ENCODE measurements at places on chromosomes 7 and 10.

DNA sequence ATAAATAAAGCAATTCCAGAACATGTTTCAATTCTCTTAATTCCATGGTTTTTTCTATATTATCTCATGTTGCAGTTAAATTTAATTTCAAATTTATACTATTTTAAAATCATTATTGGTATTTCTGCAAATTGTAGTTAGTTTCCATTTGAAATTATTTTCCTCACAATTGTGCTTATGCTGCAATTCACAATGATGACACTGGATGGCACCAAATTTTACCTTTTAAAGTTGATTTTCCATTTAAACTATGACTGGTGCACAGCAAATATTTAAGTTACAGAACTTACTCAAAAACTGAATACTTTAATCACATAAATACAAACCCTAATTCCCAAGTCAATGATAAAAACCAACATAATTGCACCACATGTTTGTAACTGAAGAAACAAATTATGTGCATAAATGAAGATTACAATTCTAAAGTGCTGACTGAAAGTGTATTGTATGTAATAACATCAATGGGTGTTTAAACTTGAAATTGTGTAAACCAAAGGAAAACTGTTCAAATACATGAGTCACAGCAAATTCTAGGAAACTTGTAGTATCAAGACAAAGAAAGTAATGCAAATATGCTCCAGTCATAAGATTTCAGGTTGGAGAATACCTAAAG is 75.3 kb upstream of the AASS start:
- peak; percentile 11 for DNase-seq

- DNase-seq, result peak; percentile 18
Measured at GRCh38 chr10:122029499-122030199, 40.7 kb downstream of the TACC2 start.

DNA sequence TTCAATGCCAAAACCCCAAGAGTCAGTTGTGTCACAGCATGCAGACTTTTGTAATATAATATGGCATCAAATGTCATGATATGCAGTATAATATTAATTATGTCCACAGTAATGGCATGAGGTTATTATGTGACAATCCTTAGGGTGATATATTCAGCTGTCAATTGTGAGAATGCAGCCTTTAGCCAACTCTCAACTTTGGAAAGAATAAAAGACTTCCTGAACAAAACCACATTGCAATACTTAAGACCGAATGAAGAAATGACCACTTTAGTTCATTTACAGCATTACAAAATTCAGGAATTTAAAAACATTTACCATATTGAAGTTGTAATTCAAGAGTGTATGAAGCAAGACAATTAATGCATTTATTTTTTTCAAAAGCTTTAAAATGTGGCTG is 45.4 kb downstream of the CPVL start:
- DNase-seq, result no peak

DNA sequence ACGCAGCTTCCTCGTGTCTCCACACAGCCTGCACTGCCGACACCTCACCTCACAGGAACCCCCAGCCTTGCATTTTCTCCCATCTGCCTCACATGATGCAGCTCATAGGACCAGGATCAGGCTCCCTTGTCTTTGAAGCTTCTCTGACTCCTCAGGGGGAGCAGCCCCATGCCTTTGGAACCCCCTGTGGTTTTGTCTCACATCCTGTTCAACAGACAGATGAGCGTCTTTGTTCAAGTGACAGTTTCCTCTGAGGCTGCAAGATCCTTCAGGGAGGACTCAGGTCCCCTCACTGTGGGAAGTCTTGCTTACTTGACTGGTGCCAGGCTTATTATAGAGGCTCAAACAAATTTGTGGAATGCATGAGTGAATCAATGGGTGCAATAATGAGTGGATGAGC is 667.1 kb downstream of the INHBA start:
- no peak for DNase-seq

- peak; percentile 98 for DNase-seq
Measured at GRCh38 chr7:33979807-33980355, 74.5 kb downstream of the BMPER start.

DNA sequence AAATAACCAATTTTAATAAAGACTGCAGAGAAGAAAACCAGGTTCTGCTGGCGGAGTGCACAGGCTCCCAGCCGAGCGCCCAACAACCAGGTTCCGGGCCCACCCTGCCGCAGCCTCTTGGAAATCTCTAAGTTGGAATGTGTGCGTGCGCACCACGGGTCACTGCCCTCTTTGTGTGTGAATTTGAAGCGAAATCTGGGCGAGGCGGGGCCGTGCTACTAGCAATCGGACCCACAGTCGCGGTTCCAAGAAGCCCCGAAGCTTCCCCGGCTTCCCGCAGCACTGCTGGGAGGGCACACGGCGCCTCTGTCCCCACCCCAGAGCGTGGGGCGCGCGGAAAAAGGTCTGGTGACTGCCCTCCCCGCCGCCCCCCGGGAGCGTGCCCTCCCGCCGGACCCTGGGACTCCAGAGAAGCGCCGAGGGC is 666 bp upstream of the MAP3K8 start:
- DNase-seq, result peak; percentile 75

- DNase-seq, result peak; percentile 78
Measured at GRCh38 chr7:30845426-30846135, 66.1 kb upstream of the AQP1 start.

DNA sequence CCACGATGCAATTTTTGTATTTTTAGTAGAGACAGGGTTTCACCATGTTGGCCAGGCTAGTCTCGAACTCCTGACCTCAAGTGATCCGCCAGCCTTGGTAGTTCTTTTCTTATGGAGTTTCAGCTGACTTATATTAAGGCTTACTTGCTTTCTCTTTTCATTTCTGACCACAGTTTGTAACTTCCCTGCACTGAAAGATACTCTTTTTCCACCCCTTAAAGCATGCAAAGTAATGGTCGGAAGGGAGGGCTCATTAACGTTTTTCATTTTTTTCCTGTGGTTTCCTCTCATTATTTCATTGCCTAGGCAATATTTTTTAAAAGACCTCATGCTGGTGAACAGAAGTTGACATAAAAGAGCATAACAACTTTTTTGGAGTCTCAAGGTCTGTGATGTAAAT is 27.0 kb downstream of the ADRB1 start:
- DNase-seq, result no peak

GRCh38 chr7:111282626-111283025 is 191.7 kb downstream of the LRRN3 start:
- no peak for DNase-seq

- peak; percentile 59 for DNase-seq
Measured at GRCh38 chr7:138919216-138919615, 62.0 kb downstream of the KIAA1549 start.

DNA sequence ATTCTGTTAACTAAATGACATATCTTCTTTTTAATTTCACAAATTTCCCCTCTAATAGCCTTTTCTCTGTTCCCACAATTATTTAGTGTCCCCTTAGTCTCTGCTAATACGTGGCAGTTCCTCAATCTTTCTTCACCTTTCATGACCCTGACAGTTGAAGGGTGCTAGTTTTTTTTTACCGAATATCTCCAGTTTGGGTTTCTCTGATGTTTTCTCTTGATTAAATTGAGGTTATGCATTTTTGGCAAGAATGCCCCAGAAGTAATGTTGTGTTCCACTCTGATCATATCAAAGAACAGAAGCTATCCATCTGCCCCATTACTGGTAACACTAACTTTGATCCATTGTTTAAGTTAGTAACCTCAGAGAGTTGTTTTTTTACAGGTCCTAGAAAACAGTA is 133.6 kb upstream of the ASAH2 start:
- no peak for DNase-seq

- no peak for DNase-seq
Measured at GRCh38 chr7:64555046-64555445, 7.8 kb downstream of the ZNF680 start.

DNA sequence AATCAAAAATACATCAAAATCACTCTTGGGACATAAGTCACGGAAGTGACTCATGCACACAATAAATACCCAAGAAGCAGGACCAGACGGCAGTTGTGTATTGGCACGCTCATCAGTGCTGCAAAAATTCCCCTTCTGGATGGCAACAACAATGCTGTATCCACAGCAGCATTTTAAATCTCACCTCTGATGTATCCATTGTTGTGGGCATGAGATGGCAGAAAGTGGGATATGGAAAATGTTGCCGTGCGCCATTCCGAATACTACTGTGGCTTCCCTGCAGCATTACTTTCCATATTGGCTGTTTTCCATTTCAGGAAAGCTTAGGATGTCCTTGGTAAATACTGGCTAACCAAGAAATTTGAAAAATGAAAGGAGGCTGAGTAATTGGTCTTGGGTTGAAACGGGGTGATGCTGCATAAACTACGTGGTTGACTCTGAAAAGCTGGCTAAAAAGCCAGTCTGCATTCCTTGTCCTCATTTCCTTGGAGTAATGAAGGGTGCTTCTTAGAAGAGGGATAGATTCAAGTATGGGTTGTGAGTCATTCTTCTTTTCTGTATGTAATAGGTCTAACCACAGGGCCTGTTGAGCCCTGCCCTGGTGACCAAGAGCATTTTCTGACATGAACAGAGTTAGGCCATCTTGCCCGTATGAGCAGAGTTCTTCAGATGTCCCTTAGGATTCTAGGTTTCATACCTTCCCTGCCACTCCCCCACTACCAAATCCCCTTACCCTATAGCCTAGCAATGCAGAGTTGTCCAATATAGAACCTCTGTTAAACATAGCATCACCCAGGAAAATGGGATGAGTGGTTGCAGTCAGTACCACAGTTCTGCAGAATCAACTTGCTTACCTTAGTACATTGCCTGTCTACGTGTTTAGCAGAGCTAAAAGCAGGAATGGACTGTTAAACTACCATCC is 36.3 kb upstream of the TOMM7 start:
- peak; percentile 98 for DNase-seq

DNA sequence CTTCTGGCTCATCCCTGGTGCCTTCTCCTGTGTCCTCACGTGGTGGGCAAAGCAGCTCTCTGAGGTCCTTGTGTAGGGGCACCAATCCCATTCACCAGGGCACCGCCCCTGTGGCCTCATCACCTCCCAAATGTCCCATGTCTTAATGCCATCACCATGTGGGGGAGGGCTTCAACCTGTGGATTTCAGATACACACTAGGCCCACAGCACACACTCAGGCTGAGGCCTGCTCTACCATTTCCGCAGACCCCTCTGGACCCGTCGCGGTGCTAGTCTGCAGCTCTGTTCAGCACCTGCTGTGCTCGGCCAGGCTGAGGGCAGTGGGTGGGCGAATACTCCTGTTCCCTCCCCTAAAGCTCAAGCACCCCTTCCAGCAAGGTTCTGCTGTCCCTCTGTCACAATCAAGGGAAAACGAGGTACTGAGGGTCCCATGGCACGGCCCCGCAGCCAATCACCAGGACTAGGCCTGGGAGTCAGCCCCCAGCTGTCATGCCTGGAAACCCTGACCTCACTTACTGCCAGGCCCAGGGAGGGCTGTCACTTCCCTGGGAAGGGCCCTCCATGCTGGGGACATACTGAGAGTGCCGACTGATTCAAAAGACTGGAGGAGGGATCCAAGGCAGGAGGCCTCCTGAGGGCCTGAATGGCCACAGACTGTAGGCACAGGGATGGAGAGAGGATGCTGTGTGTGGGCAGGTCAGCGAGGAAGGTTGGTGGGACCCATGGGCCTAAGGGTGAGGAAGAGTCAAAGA is 123.8 kb upstream of the RET start:
- DNase-seq, result no peak

GRCh38 chr10:48227213-48227612 is 47.3 kb downstream of the FRMPD2 start:
- no peak for DNase-seq

DNA sequence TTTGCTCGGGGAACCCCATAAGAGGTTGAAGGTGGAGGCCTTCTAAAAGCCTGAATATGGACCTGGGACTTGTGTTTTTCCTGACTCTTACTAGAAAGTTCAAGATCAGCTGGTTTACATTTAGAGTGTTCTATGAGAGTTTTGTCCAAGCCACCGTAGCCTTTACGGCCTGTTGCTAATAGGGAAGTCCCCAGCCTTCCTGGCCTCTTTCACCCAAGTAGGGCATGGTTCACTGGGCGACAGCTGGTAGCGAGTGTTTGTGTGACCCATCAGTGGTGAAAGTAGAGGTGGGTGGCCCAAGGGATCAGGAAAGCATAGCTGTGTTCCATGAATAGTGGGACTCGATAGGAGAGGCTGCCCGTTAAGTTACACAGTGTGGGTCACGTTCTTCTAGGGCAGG is 60.1 kb downstream of the RABGEF1 start:
- DNase-seq, result no peak

- DNase-seq, result no peak
Measured at GRCh38 chr10:48640326-48640725, 35.5 kb upstream of the ARHGAP22 start.

DNA sequence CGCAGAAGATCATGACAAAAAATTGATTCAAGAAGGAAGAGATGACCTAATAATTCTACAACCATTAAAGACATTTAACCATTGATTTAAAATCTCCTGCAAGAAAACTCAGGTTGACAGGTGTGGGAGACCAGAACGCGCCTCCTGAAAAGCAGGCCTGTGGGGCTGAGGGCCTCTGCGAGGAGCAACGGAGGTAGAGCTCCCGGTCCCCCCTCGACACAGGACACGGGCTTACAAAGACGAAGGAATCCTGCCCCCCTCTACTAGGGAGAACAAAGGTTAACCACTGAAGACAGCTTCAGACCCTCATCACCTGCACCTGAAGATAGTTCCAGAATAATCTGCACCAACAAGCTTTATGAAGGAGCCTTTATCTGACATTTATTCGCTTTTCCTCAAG is 55.9 kb upstream of the INPP5A start:
- no peak for DNase-seq

DNA sequence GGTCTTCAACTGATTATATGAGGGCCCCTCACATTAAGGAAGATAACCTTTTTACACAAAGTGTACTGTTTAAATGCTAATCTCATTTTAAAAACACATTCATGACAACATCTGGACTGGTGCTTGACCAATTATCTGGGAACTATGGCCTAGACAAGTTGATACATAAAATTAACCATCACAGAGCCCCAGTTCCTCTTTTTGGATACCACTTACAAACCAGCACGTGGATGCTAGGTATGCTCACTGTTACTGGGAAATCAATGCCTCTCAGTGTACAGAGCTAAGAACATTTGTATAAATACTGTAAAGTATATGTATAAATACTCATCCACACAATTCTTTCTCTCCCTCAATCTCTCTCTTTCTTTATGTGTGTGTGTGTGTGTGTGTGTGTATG is 1217.8 kb upstream of the LRRTM3 start:
- no peak for DNase-seq

GRCh38 chr7:140229101-140229525 is 52.3 kb upstream of the KDM7A start:
- DNase-seq, result no peak

GRCh38 chr10:46555713-46556514 is 544 bp downstream of the GPRIN2 start:
- DNase-seq, result no peak
